ENCODE measurements at places on chromosomes 3 and 15.

DNA sequence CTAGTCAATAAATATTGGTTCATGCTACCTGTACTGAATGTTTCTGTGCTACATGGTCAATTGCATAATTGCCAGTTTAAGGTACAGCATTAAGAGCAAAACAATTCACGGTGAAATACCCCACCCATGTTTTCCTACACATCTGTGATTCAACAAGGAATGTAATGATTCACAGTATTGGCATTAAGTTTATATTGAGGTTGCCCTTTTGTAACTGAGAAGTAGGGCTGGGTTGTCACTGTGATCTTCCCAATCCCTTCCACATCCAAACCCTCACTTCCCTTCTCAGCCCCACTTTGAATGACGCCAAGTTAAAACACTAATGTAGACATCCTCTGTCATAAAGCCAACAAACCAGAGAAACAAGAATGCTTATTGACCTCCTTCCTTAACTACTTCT lies 112.0 kb upstream of the TJP1 start:
- no peak for DNase-seq

- peak; percentile 66 for DNase-seq
These were observed 593 bp downstream of the CIAO2A start for GRCh38 chr15:64092864-64093626.

DNA sequence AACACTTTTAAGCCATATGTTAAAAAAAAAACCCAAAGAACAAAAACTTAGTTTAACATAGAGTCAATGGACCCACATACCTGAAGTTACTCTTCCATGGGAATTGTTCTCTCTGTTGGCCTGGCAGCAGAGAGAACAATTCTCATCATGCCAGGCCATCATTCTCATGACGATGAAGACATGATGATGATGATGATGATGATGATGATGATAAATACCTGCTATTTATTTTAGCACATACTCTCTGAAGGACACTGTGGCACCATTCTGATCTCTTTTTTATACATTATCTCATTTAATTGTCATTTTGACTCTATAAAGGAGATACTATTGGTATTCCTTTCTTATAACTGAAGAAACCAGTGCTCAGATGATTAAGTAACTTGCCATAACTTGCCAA lies 366.9 kb downstream of the MFSD1 start:
- no peak for DNase-seq

DNA sequence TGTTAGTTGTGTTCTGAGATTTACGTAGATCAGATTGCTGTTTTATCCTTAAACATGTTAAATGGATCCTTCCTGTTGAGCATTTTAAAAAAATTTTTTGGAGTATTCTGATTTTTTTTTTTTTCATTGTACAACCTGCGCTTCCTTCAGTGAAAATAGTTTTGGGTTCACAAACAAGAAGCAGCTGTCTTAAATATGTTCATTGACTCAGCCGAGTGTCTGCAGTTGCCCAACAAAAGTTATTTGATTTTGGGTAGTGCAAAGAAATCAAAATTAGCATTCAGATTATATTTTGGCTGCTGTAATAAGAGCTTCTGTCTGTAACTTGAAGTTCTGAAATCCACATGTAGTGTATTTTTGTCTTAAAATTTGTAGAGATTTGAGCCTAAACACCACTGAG lies 148.2 kb downstream of the BBX start:
- no peak for DNase-seq

DNA sequence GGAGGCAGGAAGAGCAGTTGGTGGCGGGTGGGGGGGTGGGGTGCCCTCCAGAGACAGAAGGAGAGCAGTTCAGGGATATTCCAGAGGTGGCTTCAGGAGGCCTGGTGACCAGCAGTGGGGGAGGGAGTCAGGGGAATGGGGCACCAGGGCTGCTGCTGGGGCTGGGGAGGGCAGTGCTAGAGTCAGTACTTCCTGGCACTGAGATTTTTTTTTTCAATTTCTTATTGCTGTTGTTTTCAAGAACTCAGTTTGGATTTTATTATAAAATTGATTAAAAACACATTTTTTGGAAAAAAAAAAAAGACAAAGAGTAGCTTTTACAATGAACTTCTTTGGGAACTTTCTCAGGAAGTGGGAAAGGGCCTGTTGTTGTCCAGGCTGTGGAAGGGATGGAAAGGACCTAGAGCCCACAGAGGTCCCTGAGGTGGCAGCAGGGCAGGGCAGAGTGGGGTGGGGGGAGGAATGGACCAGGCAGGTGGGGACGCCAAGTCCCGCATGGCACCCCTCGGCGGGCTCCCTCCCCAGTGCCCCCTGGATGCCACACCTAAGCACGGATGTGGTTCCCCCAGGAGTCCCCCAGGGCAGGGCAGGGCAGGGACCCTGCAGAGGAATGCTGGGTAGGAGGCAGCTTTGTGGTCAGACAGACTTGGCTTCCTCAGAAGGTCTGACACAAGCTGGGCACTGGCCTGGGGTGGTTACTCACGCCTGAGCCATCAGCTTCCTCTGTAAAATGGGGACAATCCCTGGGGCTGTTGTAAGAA lies 8.5 kb upstream of the ANPEP start:
- no peak for DNase-seq

DNA sequence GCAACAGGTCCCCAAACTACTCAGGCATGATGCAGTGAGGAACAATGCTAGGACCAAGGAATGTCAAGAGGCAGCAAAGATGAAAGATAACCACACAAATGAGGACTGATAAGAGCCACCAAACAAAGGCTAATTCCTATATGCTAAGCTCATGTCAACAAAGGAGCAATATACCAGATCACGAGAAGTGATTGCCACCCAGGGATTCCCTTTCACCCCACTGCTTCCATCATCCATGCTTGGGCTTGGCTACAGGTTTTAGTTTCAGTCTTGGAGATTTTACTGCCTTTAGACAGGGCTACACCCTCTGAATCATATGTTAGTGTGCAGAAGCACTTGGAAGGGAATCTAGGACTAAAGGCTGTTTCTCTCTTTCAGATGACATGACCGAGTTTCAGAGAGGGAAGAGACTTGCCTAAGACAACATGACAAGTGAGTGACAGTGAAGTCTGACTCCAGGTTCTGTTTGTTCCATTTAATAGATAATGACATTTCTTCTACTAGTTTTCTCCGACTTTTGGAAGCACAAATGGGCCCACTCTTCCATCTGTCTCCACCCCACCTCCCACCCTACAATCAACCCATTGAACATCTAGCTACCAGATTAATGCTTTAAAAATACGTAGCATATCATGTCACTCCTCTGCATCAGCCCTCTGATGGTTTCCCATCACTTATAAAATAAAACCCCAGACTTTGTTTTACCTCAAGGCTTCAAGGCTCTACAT lies 173.5 kb upstream of the LRRN1 start:
- peak; percentile 80 for DNase-seq

GRCh38 chr15:52491472-52491871 lies 37.2 kb downstream of the MYO5A start:
- no peak for DNase-seq

- DNase-seq, result no peak
These were observed 102.1 kb upstream of the ETV5 start for GRCh38 chr3:186210852-186211500.
